ENCODE measurements at places on chromosomes 1 and 21.

- no peak for DNase-seq
Measured at GRCh38 chr1:151991663-151992302, 1.9 kb downstream of the S100A10 start.

DNA sequence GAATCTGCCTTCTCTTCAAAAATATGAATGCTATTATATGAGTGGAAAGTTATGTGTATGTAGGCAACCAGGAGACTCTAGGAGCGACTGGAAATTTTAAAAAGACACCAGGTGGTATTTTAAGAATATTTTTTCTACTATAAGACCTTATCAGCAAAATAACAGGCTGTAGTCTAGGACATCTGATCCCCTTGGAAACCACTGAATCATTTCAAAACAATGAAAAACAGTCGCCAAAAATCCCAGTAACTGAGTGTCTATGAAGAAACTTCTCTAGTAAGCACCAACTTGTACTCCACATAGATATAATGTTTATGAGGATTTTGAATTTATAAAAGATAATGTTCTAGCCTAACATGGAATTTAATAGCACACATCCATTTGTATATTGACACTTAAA lies 358.5 kb downstream of the GPATCH2 start:
- DNase-seq = no peak

DNA sequence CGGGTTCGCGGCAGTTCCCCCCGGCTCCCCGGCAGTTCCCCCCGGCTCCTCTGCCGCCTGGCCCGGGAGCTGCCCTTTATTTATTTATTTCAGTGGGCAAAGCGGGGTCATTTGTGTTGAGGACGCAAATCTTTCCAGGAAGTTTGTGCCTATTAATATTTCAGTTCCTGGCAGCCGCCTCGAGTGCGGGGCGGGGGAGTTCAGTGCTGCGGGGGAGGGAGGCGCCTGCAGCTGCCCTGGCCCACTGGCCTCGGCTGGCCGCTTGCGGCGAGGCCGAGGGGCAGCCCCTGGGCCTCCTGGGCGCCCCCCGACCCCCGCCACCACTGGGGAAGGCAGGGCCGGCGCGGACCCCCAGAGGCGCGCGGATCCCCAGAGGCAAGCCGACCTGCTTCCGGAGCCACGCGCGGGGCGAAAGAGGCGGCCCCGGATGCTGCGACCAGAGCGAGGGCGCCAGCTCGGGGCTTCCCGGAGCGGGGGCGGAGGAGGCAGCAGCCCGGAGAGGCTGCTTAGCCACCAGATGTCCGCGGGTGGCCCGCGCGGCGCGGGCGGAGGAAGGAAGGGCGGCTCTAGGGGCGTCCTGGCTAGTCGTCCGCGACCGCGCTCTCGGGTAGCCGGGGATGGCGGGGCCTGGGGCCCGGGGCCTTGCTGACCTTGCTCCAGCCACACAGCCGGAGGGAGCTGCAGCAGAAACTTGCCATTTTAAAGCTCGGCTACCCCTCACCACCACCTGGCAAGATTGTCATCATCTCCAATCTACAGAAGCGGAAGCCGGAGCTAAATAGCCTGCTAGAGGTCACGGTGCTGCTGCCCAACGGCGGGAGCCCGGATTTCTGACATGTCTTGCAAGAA lies 48.0 kb downstream of the H3-3A start:
- peak; percentile 34 for DNase-seq

DNA sequence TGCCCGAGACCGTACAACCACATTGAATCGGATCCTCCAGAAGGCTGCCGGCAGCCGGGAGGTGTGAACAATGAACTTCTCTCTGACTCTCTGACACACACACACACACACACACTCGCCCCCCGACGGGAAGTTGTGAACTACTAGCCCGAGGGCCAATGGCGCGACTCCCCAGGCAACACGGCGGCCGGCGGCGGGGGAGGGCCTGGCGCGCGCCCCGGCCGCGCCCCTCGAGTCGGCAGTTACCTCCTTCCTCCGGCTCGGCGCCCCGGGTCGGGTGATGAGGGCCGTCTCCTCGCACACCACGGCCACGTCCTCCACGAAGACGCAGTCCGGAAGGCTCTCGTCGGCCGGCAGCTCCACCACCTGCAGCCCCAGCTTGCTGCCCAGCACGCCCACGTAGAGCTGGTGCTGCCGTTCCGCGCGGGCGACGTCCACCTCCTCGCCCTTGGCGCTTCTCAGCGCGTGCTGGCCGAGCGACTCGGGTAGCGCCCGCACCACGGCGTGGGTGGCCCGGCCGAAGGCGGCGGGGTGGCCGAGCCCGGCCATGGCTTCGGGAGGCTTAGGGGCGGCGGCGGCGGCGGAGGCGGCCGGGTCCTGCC lies 361 bp downstream of the DDAH1 start:
- no peak for DNase-seq
